ENCODE measurements at places on chromosomes 7 and 10.

DNA sequence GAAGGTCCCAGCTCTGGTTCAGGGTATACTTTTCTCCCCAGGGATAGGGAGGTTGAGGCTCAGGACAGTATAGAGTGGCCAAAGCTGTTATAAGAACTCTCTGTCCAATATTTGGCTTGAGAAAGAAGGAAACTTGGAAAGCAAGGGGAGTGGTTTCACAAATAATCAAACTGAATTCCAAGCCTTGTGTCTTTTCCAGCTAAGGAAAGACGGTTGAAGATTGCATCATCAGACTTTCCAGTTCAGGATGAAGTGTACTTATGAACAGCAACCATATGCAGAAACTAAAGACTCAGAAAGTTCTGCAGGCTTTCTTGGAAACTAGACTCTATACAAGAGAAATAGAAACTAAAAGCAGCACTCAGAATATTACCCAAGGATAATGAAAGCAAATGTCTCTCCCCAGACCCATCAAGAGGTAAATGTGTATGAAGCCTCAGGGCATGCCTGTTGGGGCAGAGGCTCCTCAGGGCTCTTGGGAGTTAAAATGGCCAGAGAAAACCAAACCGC is 46.4 kb downstream of the RAMP3 start:
- DNase-seq = no peak

GRCh38 chr7:44477063-44477830 is 13.2 kb downstream of the NUDCD3 start:
- peak; percentile 27 for DNase-seq

DNA sequence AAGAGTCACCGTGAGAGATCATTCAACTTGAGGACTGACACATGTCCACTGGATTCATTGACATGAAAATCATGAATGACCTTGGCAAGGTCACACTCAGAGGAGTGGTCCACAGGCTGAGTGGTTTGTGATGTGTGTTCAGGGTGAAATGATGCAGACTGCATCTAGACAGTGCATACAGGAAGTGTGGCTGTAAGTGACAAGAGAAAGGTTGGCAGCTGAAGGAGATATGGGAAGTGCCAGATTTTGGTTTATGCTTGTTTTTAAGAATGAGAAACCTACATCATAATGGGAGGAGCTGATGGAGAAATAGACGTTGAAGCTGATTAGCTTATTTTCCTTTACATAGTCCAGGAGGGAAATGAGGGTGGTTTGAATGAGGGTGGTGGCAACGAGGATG is 64.8 kb upstream of the VIPR2 start:
- no peak for DNase-seq

GRCh38 chr7:77239471-77239870 is 39.9 kb upstream of the FGL2 start:
- no peak for DNase-seq

DNA sequence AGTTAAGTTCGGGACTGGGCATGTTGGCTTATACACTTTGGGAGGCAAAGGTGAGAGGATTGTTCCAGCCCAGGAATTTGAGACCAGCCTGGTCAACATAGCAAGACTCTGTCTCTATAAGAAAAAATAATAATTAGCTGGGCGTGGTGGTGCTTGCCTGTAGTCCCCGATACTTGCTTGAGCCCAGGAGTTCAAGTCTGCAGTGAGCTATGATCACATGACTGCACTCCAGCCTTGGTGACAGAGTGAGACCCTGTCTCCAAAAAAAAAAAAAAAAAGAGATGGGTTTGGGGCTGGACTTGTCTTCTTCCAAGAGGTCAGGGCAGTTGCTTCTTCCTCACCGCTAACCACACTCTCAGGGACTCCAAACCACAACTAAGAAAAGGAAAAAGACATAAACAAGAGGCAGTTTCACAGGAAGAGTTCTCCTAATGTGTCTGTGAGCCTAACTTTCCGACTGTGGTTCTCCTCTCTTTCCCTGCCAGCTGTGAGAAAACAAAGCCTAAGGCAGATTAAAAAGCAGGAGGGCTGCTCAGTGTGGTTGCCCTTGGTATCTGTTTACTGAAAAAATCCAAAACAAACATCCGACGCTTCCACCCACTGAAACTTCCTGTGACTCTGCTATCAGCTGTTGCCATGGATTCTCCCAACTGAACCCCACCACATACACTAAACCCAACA is 2.4 kb upstream of the SERPINE1 start:
- no peak for DNase-seq

DNA sequence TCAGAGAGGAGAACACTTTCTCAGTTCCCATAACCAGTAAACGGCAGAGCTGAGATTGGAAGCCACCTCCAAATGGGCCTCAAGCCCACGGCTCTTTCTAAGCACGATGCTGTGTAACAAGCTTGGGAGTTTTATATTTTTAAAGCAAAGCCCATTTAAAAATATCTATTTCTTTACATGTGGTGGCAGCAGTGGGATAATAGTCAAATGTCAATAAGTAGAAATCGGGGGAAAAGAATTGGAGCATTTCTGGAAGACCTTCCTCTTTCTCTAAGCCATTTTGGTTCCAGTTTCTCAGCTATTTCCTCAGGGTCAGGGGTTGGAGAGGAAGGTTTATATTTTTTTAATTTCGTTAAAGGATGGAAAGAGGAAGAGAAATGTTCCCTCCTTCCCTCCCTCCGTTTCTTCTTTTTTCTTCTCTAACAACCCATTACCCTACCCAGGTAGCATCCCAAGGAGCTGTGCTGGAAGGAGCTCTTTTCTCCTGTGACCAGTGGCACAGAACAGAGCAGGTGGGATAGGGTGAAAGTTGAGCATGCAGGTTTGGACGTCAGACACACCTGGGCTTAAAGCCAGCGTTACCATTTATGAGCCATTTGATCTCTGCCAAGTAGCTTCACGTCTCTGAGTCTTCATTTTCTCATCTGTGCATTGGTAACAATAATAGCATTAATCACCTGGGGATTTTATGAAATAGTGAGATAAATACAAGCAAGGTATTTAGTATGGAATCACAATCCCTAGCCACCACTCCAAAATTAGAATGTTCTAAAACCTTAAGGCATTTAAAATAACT is 515.7 kb downstream of the RPS24 start:
- no peak for DNase-seq

GRCh38 chr10:126131341-126131740 is 235.0 kb downstream of the FANK1 start:
- no peak for DNase-seq

DNA sequence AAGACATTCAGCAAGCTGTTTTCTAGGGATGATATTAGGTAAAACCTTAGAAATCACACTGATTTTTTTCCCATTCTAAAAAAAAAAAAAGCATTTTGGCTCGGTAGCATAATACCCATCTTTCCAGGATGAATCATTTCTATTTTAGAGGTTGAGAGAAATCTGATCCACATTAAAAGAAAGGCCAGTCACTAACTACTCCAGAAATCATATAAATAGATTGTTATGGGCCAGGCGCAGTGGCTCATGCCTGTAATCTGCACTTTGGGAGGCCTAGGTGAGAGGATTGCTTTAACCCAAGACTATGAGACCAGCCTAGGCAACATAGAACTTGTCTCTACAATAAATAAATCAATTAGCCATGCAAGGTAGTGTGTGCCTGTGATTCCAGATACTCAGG is 164.3 kb downstream of the BAMBI start:
- DNase-seq = no peak

GRCh38 chr10:119233821-119234220 is 26.4 kb downstream of the GRK5 start:
- DNase-seq = no peak

GRCh38 chr7:104900525-104901239 is 113.3 kb upstream of the KMT2E start:
- no peak for DNase-seq

DNA sequence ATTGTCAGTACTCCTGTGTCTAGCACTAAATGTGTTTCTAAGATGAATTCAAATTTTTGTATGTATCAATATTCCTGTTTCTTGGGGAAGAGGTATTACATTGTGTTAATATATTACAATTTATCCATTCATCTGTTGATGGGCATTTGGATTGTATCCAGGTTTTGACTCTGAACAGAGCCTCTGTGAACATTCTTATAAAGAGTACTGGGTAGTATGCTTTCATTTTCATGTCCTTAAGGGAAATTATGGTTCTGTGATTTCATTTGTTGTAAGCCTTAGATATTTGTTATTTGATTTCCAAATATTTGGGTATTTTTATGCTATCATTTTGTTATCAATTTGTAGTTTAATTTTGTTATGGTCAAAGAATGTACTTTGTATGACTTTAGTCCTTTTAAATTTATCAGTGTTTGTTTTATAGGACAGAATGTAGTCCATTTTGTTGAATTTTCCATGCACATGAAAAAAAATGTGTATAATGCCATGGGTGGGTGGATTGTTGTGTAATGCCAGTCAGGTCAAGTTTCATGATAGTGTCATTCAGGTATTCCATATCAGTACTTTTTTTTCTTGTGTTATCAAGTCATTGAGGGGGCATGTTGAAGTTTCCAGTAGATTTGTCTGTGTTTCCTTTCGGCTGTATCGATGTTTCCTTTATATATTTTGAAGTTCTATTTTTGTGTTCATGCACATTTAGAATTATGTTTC is 38.4 kb downstream of the STAM start:
- DNase-seq = no peak

- no peak for DNase-seq
These were observed 68.7 kb upstream of the SEC61G start for GRCh38 chr7:54827734-54828133.

DNA sequence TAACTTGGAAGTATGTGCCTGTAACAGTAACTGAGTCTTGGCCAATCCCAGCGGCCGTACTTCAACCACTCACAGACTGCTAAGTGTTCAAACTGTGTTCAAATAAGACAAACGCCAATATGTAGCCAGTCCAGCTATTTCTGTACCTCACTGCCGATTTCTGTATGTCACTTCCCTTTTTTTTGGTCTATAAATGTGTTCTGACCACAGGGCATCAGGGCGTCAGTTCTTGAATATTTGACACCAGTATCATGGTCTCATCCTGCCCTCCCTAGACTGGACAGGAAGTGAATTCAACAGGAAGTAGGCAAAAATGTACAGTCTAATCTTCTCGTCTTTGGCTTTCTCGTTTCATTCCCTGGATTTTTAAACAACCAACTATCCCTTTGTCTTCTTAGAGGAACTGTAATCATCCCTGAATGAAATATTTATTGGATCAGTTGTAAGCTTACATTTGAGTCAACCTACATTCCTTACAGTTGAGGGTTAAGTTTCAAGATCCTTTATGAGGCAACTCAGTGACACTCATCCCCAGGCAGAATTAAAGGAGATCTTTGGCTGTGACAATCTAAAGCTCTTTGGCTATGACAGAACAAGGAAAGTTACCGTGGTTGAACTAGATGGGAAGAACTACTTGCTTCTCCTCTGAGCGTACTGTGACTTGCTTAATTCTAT is 232.7 kb downstream of the NSUN6 start:
- DNase-seq = no peak

GRCh38 chr10:74738985-74739567 is 87.3 kb upstream of the KAT6B start:
- DNase-seq = no peak

- no peak for DNase-seq
These were observed 66.8 kb upstream of the CYP26C1 start for GRCh38 chr10:92993699-92994272.

GRCh38 chr7:84100866-84101265 is 93.7 kb downstream of the SEMA3A start:
- no peak for DNase-seq

DNA sequence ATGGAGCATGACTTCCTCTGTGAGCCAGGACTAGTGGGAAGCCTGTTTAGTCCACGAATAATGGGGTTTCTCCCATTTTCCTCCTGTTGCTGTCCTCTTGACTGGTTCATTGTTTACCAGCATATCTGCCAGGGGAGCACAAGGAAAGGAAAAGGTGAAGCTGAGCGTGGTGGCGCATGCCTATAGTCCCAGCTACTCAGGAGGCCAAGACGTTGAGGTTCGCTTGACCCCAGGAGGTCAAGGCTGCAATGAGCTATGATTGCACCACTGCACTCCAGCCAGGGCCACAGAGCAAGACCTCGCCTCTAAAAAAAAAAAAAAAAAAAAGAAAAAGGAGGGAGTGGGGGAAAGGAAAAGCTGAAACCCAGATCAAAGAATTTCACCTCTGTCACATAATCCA is 5.8 kb upstream of the IL2RA start:
- no peak for DNase-seq

- DNase-seq = no peak
These were observed 202.1 kb downstream of the PRPF18 start for GRCh38 chr10:13788711-13789447.

DNA sequence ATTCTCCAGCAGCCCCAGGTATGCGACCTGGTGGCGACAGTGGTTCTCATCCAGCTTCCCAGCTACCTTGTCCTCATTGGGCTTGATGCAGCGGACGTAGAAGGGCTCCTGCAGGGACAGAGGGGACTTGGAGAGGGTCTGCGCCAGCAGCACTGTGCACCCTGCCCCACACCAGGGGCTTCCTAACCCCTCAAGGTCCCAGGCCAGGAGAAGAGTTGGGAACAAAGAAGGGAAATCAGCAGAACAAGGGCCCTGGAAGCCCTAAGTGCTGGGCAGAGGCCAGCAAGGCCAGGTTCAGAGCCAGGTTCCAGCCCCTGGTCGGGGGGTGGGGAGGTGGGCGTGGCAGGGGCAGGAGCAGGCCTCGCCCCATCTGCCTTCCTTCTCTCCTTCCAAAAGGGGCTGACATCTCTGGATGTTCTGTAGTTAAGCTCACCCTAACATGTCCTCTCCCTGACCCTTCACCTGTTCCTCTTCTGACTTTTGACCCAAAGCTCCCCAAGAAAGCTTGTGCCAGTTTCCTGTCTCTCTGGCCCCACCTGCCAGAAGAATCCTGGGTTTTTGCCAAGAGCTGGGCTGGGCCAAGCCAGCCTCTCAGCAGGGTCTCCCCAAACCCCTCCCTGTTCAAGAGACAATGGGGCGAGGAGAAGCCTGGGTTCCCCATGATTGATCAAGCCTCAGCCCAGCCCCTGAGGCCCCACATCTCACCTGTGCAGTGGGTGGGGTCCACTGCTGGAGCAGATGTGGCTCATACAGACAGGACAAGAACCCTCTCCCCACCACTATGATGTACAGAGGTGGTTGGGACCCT is 11.9 kb downstream of the MYO1G start:
- no peak for DNase-seq

GRCh38 chr10:35351021-35351420 is 14.7 kb downstream of the CCNY start:
- no peak for DNase-seq

DNA sequence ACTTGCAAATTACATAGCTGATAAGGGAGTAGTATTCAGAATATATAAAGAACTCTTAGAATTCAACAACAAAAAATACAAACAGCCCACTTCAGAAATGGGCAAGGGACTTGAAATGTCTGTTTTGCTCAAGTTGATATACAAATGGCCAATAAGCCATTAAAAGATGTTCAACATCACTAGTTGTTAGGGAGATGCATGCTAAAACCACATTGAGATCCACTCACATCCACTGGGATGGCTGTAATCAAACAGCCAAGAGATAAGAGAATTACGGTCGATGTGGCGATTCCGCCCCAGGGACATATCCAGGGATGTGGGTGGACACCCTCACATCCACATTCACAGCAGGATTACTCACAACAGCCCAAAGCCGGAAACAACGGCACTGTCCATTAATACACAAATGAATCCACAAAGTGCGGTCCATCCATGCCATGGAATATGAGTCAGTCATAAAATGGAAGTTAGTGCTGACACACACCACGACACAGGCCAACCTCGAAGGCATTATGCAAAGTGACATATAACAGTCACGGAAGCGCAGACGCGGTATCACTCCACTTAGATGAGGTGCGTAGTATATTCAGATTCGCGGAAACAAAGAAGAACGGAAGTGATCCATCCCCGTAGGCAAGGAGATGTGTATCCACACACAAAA is 227.8 kb downstream of the DNAJB6 start:
- no peak for DNase-seq

GRCh38 chr7:24914465-24914859 is 65.5 kb downstream of the OSBPL3 start:
- DNase-seq = no peak
